ENCODE measurements at places on chromosomes 4 and X.

DNA sequence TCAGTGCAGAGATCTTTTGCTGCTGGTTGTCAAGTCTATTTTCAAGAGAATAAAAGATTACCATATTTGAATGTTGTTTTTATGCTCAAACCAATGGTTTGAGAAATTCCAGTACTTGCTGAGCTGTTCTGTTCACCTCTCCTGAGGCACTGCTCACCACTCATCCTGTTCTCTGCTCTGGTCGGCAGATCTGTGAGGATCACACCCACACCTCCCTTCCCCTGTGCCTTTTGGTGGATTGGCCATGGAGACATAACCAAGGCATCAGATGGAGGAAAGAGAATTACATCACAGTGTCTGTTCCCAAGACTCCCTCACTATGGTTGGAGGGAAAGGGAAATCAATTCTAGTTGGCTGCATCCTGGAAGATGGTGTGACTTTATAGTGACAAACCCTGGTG, 391.6 kb downstream of the ARHGAP24 start:
- no peak for DNase-seq

DNA sequence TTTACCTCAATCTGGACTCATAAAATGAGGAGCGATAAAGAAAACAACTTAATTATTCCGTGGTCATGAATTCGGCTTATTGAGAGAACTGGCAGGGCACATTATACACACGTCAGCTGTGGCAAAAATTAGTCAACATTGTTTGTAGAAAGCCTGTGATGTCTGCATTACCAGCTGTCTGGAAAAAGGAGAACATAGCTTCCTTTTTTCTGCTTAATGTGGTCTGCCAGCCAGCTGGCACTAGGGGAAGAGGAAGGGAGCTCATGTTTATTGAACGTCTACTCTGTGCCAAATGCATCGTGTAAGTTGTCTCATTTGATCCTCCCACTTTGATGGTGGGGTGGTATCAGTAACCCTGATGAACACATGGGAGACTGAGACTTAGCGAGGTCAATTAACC, 367.6 kb downstream of the ARHGAP24 start:
- no peak for DNase-seq

DNA sequence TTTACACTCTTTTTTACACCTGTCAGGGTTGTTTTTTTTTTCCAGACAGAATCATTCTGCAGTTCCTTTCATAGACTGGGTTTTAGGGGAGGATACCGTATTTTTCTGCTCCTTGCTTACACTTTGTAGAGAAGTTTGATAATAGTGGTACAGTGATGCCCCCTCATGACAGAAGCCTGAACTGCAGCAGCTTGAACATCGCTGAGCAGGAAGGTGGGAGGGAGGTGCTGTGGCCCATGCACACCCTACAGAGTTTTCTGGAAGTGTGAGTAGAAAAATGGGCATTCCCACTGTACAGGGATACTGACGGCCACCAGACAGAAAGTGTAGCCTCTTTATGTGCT, 54.5 kb downstream of the RAB40A start:
- DNase-seq, result no peak

DNA sequence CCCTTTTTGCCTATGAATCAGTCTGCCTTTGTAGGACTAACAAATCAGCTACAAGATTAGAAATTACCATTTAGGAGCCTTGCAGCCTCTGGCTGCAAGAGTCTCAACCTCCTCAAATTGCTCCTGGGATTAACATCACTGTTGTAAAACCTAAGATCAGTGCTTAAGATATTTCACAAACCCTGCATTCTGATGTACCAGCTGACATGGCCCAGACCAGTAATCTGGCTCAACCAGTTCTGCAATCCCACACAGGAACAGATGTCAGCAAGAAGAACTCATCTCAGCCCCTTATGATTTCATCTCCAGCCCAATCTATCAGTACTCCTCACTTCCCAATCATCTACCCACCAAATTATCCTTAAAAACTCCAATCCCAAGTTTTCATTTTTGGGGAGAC, 32.5 kb upstream of the AADAT start:
- DNase-seq, result no peak

- no peak for DNase-seq
These were observed 52.8 kb upstream of the ANKRD17 start for GRCh38 chr4:73311428-73311827.

GRCh38 chr4:68148800-68149685, 19.4 kb upstream of the TMPRSS11F start:
- no peak for DNase-seq

DNA sequence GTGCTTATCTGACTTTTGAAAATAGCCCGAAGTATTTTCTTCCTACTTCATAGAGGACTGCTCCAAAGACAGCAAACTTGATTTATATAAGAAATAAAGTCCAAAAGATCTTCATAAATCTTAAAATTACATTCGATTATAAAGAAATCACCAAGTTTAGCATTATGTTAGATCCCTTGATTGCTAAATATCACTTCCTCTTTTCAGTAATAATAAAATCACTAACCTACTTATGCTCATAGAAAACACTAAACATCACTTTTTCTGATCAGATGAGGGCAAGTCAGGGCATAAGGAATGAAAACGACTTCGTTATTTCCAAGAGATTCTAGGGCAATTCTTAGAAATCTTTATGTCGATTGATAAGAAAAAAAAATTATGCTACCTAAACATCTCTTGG, 32.0 kb downstream of the DYNLT3 start:
- no peak for DNase-seq

DNA sequence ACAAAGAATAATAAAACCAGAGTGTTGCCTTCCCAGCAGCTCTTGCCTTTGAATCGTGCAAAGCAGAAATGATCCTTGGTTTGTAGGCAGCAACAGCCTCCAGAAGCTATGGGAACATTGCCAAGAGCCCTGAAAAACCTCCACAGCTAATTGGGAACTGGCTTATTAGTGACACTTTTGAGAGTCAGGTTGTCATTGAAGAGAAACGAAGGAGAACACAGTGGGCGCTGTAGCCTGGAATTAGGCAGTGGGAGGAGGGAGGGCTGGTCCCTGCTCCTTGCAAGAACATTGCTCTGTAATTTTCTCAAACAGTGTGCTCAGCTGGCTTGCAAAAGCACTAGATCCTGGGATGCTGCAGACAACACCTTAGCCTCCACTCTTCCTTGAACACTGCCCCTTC, 331.5 kb upstream of the EMCN start:
- no peak for DNase-seq

DNA sequence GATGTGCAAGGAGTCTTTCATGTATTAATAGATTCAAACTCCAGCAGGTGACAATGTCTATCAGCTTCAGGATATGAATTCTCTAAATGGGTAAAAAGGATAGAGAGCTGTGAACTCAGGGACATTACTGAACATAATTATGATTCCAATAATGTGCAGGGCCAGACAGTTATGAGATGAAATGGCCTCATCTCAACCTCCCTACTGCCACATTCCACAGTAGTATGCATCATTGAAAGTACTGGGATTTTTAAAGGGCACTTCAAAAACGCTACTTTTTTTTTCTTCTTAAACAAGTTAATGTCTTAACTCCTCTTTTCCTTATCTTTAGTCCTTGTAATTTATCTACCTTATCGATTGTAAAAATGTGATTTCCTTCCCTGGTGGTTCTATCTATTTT, 202.0 kb downstream of the APBB2 start:
- no peak for DNase-seq

DNA sequence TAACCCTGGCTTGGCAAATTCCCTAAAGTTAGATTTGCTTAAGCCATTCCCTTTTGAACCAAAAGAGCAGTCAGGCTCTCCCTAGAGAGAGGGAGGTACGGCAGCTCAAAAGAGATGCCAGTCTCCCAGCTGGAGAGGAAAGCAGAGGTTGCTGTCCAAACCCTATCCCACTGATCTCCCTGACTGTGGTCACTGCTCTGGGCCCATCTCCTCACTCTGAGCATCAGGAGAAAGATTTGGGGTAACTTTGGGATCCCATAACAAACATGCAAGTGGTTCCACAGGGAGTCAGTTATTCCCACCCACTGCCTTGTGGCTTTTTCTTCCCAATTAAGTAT, 17.1 kb downstream of the ACSL1 start:
- no peak for DNase-seq

- no peak for DNase-seq
These were observed 692.8 kb downstream of the GRID2 start for GRCh38 chr4:92996533-92996932.

- no peak for DNase-seq
These were observed 133.2 kb upstream of the ADAMTS3 start for GRCh38 chr4:72701987-72702819.

DNA sequence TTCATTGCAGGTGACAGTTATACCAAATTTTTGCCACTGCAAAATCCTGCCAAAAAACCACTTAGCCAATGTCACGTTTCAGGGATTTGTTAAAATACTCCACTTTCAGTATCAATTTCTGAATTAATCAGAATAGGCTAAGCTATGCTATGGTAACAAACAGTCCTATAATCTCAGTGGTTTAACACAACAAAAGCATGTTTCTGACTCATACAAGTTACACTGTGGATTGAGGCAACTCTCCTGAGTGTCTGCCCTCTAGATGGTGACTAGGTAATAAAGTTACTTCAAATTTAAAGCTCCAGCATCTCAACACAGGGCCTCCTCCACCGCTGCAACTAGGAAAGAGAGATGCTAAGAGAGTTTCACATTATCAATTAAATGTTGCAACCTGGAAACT, 23.0 kb upstream of the RADX start:
- no peak for DNase-seq

DNA sequence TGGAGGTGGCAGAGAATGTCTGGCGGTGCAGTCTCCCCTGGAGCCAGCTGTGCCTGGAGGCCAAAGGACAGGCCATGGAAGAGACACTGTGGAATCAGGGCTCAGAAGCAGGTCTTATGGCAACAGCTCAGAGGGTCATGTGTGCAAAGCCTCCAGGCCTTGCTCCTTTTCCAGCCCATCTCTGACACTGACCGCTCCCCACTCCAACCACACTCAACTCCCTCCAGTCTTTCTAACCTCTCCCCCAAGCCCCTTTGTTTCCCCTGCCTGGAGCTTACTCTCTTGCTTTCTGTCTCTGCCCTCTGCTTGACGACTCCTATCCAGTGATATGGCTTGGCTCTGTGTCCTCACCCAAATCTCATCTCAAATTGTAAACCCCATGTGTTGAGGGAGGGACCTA, 34.2 kb upstream of the CRMP1 start:
- no peak for DNase-seq

DNA sequence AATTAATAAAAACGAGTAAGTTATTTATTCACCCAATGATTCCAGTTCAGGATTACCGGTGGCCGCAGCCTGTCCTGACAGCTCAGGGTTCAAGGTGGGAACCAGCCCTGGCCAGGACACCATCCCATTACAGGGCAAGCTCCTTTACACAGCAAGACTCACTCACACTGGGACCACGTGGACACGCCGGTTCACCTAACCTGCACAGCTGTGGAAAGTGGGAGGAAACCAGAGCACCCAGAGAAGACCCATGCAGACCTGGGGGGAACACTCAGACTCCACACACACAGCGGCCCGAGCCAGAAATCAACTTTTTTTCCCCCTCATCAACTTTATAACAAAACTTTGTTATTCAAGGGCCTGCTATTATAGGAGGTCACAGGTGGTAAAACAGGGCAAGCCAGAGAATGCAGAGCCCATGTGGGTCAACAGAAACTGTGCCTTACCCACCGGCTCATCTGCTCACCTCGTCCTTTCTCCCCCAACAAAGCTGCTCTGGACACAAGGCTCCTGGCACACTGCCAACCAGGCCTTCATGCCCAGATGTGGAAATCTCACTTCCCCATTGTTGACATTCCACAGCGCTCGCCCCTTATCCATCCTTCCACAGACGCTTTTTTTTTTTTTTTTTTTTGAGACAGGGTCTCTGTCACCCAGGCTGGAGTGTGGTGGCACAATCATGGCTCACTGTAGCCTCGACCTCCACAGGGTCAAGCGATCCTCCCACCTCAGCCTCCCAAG, 8.0 kb upstream of the ODAPH start:
- DNase-seq, result no peak

GRCh38 chr4:121156822-121157769, 7.0 kb downstream of the TNIP3 start:
- DNase-seq, result peak; percentile 12

GRCh38 chrX:134457708-134458107, 2.3 kb upstream of the HPRT1 start:
- no peak for DNase-seq

- no peak for DNase-seq
These were observed 97.7 kb downstream of the MANBA start for GRCh38 chr4:102663073-102663472.

DNA sequence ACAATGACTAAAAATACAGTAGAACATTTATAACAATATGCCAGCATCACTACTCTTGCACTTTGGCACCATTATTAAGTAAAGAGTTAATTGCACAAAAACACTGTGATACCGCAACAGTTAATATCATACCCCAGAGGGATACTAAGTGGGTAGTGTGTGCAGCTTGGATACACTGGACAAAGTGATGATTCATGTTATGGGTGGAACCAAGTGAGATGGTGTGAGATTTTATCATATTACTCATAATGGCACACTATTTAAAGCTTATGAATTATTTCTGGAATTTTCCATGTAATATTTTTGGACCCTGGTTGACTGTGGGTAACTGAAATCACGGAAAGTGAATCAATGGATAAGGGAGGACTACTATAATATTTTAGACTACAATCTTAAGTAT, 265.3 kb downstream of the PCDH18 start:
- DNase-seq, result no peak

GRCh38 chrX:18873189-18873791, 110.6 kb downstream of the PHKA2 start:
- no peak for DNase-seq

DNA sequence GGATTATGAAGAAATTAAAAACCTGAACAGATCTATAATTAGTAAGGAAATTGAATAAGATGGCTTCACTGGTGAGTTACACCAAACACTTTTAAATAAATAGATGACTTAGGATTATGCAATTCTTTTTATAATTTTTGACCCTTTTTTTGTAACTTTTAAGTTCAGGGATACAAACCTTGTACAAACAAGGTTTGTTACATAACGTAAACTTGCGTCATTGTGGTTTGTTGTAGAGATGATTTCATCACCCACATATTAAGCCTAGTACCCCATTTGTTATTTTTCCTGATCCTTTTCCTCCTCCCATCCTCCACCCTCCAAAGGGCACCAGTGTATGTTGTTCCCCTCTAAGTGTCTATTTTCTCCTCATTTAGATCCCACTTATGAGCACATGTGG, 75.7 kb downstream of the CPEB2 start:
- no peak for DNase-seq

GRCh38 chr4:98959411-98959810, 30.5 kb upstream of the EIF4E start:
- no peak for DNase-seq

- DNase-seq, result no peak
These were observed 41.9 kb downstream of the HELQ start for GRCh38 chr4:83413676-83414075.

DNA sequence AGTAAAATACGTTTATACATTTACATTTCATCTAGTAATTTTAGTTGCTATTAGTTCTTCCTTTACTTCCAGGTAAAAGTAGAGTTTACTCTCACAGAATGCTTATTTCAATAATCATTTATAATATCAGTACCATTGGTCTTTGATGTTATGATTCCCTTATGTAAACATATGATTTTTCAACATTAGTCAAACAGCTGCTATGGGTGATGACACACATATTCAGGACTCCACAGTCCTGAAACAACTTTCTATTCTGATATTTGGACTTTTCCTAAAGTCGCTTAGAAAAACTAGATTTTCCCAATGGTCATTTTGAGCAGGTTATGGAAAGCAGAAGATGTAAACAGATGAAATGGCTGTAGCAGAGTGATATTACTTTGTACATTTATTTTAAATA, 369.8 kb downstream of the UNC5C start:
- no peak for DNase-seq

GRCh38 chrX:10726647-10727046, 106.3 kb upstream of the MID1 start:
- DNase-seq, result no peak

All from 8988T (cell line).